ENCODE measurements at places on chromosomes 2 and 18.

DNA sequence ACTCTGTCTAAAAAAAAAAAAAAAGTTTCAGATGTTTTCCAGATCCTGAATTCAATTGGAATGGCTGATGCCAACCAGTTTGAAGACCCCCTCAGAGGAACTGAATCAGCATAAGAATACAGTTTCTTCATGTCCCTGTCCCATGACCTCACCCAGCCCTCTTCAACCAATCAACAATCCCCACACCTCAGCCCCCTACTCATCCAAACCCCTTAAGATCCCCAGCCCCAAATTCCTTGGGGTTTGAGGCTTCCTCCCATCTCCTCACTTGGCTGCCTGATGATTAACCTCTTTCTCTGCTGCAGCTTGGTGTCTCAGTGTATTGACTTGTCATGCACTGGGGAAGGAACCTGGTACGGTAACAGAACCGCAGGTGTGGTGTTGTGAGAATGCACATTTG, 97.6 kb upstream of the CABLES1 start:
- no peak for DNase-seq

GRCh38 chr2:180873219-180873618, 107.2 kb upstream of the UBE2E3 start:
- no peak for DNase-seq

- DNase-seq: no peak
Observed at GRCh38 chr18:8868276-8868675, 162.9 kb downstream of the MTCL1 start.

DNA sequence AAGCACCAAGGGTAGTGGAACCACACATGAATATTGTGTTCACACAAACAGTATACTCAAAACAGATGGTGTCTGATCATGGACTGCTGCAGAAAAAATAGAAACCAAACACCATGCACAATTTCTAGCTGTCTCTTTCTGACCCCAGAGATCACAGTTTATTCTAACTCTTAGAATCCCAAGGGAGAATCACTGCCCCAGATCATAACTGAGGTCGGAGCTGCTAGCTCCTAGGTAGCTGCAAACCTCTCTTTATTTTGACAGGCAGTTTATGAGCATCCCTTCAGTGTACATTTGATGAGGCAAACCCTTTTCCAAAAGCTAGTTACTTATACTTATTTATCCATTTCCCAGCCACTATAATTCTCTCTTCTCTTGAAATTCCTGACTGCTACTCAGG, 439.1 kb upstream of the HNMT start:
- no peak for DNase-seq

DNA sequence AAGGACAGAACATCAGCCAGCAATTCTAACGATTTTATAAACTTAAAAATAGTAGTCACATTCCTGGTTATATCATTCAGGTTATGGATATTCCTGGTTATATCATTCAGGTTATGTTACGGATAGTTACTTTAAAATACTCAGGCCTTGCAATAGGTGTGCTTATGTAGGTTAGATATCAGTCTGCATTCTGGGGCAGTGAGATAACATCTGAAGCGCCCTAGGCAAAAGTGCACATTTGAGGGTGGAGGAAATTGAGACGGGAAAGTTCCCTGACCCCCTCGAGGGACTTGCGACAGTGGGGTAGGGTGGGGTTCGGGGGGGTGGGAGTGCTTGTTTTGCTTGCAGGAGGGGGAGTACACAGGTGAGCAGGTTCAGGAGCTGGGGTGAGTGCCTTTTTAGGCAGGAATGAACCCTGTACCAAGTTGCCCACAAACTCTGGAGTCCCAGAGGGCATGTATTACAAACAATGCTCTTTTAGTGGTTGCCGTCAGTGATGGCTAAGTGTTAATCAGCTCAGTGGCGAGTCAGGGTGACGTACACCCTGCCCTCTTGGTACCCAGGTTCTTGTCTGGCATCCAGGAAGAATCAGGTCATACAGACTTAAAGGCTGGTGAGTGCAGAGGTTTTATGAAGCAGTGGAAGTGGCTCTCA, 31.8 kb downstream of the CREG2 start:
- DNase-seq: no peak

DNA sequence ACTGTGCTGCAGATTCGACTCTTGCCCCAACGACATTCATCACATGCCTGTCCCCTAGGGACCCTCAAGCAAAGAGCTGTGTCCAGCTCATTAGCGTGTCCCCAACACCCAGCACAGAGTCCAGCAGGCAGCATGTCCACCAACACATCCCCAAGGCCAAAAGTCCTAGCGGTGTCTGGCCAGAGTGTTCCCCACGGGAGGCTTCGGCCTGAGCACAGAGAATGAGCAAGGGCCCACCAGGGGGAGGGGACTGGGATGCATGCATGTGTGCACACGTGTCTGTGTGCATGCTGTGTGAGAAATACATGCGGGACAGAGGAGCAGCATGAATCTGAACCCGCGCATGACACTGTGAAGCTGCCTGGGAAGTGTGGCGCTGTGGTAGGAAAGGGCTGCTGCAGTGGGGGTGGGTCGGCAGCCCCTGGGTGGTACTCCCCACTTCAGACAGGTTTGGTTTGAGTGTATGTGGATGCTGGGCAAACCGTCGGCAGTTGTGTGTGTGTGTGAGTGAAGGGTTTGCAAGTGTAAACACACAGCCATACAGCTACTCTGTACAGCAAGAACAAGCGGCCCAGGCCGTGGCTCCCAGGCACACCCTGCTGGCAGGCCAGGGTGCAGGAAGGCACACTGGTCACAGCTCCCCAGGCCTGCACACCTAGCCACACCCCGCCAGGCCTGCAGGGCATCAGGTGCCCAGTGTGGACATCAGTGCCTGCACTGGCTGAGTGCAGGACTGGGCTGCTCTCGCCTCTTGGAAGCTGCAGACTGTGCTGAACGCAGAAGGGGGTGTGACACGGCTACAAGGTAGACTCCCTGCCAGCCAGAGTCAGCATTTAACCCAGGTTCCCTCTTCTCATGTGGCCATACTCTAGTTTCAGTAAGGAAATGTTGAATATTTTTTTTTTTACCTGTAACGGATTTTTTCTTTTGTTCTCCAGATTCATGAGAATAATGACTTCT, 19.5 kb upstream of the HES6 start:
- no peak for DNase-seq

All from NCI-H2029 treated with DMSO at 0.1 percent for 48 hours (cell line).